Lung (tissue), 17 donors: ENCODE measurements at places on chromosomes 3 and 15. TPM values are rescaled to one million over a fixed set of nuclear protein-coding genes. Genes with fewer than 3 reads are reported as not detected.

ADAMTSL3 gene
- 4.0 TPM for polyA plus RNA-seq

GRCh38 chr3:107216711-107217110 is 160.5 kb upstream of the CCDC54 start:
- no peak for DNase-seq
- H3K4me1 ChIP-seq, result peaks cover 14% of the 10 kb centered on the region
- no peaks in the 10 kb centered on the region for H3K27me3 ChIP-seq
- no peaks in the 10 kb centered on the region for H3K36me3 ChIP-seq
- H3K4me3 ChIP-seq, result no peak overlapping the region
- peak overlapping the region; percentile 23 for H3K27ac ChIP-seq

LMLN gene
- polyA plus RNA-seq, result 2.8 TPM

DNA sequence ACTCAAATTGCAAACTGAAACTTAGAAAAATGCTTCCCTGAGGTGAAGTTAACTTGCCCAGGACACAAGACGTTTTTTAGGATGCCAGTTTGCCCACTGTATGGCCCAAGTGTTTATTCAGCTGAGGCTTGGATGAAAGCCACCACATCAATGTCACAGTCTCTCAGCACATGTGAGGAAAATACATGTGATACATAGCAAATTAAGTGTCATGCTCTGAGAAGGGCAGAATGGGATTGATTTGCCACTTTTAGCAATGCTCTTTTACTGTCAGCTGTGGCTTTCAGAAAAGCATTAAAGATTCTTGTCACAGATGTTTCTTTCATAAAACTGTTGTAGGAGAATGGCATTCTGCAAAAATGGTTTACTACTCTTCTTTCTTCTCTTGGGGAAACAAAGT is 165.5 kb downstream of the ZIC1 start:
- no peaks in the 10 kb centered on the region for H3K36me3 ChIP-seq
- H3K27me3 ChIP-seq, result no peaks in the 10 kb centered on the region
- no peaks in the 10 kb centered on the region for H3K4me1 ChIP-seq
- H3K27ac ChIP-seq, result no peak overlapping the region

- no peaks in the 10 kb centered on the region for H3K36me3 ChIP-seq
- no peak for DNase-seq
Measured at GRCh38 chr15:25510146-25510545, 71.3 kb upstream of the UBE3A start.
